Head of caudate nucleus (tissue), 42 donors: ENCODE measurements at places on chromosomes 7 and 10.

- DNase-seq = no peak
Observed at GRCh38 chr7:95688931-95689495, 83.3 kb upstream of the DYNC1I1 start.

DNA sequence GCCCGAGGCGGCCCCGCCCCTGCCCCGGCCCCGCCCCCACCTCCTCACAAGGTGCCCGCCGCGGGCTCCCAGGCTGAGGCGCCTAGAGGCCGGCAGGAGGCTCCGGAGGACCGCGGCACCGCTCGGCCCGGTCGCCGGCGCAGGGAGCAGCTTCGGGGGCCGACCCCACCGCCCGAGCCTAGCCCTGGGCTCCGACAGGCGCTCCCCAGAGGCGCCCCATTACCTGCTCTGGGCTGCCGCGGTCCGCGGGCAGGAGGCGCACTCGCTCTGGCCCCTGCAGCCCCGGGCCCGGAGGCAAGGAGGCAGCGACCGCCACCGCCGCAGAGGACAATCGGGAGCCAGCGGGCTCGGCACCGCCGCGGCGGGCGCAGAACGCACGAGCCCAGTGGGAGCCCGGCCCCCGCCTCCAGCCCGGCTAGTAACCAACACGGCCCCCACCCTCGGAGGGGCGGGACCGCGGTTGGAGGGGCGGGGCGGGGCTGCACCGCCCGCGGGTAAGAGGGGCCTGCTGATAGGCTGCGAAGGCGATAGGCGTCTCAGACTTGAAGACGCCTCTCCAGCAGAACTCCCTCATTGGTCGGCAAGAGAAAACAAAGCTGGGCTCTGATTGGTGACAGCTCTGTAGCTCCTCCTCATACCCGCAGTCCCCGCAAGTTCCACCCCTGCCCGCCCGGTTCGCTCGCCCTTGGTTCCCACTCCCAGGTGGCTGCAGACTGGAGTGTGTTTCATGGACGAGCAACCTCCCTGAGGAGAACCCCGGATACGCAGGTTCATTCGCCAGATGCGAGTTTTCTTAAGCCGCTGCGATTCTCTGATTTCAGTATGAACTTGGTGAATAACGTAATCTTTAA, at the start of gene MPP7:
TSS of gene MPP7 (minus strand) at position 427 of the 851 bp plus-strand sequence. CDS start 64,460 bp downstream, outside the sequence.
- DNase-seq = peak; percentile 98

DNA sequence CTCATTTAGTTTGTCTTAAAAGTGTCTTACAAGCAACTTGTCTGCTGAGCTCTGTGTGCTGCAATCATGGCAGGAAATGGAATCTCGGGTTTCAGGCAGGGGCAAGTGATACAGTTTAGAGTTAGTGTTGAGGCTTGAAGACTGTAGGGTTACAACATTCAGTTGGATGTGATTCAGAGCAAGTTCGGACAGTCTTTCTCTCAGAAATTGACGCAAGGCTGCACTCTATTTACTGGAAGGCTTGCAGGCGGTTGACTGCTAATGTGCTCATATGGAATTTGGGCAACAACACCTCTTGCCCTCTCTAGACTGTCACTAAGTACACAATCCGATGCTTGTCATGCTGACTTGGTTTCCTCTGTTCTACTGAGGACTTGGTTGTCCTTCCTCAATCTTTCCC, 161.7 kb upstream of the BMPER start:
- DNase-seq = no peak

DNA sequence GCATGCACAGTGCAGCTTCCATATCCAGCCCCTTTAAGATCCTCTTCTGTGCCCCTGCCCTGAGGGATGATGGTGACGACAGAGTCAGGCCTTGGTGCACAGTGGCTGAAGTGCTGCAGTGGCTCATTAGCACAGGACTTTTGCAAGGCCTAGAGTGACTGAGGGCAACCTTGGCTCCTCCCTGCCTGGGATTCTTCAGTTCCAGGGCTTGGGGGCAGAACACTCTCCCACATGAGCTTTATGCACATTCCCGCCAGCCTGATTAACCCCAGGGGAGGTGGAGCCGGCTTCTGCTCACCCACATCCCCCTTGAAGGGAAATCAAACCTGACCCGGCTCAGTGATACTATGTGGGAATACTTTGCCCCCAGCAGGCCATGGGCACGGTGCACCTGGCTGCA, 253.4 kb downstream of the GALNT17 start:
- DNase-seq = no peak

- DNase-seq = no peak
Observed at GRCh38 chr10:28445516-28445915, 87.4 kb upstream of the WAC start.

DNA sequence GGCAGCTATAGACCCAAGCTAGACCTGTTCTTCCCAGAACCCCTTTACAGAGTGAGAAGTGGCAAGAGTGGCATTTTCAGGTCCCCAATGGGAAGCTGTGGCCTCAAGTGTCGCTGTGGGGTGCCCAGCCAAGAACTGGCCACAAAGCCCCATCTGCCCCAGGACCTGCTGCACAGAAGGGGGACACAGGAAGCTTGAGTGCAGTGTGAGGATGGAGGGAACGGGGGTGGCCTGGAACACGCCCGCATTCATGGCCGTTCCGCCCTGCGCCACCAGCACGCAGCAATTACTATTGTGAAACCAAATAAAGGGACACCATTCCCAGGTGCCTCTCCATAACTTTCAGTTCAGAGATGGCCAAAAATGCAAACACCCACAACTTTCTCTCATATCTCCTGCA, 237.6 kb upstream of the TCERG1L start:
- no peak for DNase-seq

- DNase-seq = peak; percentile 34
Observed at GRCh38 chr7:24283554-24283896, 465 bp upstream of the NPY start.

DNA sequence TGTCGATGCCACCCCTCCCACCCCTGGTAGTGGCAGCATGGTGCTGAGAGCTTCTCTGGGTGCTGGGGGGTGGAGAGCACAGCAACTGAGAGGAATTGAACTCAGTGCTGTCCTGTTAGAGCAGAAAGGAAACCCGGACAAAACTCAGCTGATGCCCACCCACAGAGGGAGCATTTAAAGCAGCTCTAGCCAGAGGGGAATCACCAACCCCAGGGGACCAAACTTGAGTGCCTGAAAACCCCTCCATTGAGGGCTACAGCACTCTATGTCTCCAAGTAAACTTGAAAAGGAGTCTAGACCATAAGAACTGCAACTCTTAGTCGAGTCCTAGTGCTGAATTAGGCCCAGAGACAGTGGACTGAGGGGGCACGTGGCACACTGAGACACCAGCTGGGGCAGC, 16.8 kb upstream of the FOXI2 start:
- no peak for DNase-seq

GRCh38 chr10:103648636-103649532, 155.4 kb downstream of the NEURL1 start:
- no peak for DNase-seq

DNA sequence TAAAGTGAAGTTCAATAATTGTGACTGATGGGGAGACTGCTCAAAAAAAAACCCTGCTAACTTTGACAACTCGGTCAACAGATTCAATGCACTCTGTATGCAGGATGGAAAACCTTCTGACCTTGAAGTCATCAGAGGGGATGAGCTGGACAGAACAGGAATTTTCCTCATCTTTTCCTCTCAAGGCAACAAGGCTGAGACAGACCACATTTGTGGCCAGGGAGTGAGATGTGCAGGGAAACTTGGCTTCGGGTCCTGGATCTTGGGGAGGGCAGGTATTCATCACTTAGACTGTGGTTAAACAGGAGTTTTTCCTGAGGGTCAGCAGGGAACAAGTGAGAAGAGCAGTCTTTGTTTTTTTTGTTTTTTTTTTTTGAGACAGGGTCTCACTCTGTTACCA, 100.6 kb downstream of the BAMBI start:
- DNase-seq = no peak

DNA sequence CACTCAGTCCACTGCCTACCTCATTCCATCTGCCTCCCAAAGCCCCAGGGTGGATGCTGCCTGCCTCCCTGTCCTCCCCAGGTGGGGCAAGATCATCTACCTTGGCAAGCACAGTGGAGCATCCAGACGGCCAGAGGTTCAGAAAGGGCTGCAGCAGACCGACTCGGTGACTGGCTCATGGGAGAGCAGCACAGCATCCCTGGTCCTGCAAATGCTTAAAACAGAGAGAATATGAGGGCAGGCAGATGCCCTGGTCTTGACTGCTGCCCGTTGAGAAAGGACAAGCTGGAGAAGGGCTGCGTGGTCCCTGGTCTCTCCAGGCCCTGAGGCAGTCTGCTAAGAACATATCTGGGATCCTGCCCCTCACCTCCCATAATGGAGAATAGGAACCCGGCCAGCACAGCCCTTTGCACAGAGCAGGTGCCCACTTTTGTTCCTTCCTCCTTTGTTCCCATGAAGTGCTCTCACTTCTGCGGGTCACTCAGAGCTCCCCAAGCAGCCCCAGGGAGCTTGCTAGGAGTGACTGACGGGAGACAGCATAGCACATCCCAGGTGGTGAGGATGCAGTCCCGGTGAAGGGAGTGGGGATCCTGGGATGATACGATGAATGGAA, 1.4 kb downstream of the HPS1 start:
- DNase-seq = no peak

GRCh38 chr10:95569368-95569767, 8.2 kb upstream of the SORBS1 start:
- no peak for DNase-seq

DNA sequence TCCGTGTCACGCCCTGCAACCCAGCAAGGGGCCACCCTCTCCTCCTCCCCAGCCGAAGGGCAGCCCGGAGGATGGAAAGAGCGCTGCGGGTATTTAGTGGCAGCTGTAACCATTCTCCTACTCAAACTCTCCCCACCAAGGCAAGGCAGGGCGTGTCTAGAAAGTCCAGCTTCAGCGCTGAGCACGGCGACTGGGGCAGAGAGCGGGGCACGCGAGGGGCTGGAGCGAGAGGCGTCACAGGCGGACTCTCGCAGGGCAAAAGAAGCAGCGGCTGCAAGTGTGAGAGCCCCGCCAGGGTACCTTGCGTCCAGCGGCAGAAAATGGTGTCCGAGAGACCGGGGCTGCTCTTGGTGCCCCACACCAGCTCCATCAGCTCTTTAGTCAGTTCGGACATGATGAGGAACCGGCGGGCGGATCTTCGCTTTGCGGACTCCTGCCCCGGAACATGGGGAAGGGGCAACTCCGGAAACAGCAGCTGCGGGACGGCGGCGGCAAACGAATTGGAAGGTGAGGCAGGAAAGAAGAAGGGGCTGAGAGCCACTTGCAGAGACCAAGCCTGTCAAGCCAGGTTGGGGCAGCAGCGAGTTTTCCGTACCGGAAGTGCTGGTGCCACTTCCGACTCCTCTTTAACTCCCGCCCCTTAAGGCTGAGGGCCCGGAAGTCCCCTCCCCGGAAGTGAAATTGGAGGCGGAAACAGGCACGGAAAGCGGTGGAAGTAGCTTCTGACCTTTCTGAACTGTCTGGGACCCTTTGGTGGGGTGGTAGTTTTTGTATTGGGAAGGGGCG, at the start of gene MINDY3:
TSS of gene MINDY3 (minus strand) at position 602 of the 786 bp plus-strand sequence. CDS start at position 394, 208 bp downstream.
- DNase-seq = peak; percentile 94

DNA sequence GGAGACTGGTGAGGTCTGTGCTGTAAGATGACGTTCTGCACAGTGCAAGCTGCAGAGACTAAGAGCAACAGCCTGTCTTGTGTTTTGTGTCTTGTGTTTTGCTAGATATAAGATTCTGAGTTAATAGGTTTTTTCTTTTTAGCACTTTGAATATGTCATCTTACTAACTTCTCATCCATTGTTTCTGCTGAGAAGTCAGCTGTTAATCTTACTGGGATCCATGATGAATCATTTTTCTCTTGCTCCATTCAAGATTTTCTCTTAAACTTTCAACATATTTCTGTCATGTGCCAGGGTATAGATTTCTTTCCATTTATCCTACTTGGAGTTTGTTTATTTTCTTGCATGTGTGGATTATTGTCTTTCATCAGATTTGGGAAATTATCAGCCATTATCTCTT, 290.3 kb downstream of the CELF2 start:
- DNase-seq = no peak

- no peak for DNase-seq
Observed at GRCh38 chr10:118315629-118316028, 26.5 kb downstream of the FAM204A start.

GRCh38 chr10:52779541-52780390, 7.2 kb upstream of the MBL2 start:
- DNase-seq = peak; percentile 73

DNA sequence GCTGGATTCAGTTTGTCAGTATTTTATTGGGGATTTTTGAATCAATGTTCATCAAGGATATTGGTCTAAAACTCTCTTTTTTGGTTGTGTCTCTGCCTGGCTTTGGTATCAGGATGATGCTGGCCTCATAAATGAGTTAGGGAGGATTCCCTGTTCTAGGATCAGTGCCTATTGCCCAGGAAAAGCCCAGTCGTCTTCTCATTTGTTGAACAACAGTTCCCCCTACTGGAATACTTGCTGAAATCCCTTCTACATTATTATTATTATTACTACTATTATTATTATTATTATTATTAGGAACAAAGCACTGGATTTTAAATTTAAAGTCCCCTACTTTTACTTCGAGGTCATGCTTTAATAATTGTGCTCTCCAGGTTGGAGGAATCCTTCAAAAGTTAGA, 528.9 kb downstream of the MAGI2 start:
- DNase-seq = no peak

- no peak for DNase-seq
Observed at GRCh38 chr7:555551-556160, 36.0 kb upstream of the PDGFA start.

- no peak for DNase-seq
Observed at GRCh38 chr10:5751601-5752253, 61.5 kb downstream of the GDI2 start.

DNA sequence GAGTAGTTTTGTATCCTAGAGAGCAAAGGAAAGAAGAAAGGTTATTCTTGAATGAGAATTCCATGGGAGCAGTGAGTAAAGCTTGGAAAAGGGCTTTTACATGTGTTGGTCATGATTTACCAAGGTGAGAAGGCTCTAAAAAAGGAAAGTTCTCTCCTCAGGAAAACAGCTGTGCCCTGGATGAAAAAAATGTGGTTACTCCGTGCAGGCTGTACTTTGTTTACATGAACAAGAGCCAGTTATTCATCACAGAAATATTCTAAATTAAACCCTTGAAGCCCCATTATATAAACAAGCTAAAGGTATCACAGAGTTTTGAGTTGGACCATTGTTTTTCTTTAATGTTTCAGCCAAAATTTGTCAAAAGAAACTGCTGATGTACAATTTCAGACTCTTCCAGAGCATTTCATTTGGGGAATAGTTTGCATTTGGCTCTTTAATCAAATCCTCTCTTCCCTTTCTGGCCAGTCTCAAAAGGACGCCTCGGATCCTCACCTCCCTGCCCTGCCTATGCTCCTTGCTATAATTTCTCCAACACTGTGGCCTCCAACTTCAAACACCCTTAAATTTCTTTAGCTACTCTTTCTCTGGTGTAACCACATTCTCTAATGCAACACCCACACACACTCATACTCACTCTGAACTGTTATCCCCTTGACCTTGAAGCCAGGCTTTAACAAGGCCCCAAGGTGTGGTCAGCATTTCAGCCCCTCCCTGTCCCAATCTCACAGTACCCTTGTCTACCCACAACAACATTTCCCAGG, 47.4 kb downstream of the AFAP1L2 start:
- DNase-seq = no peak
